ENCODE measurements at places on chromosomes 12 and 14.

DNA sequence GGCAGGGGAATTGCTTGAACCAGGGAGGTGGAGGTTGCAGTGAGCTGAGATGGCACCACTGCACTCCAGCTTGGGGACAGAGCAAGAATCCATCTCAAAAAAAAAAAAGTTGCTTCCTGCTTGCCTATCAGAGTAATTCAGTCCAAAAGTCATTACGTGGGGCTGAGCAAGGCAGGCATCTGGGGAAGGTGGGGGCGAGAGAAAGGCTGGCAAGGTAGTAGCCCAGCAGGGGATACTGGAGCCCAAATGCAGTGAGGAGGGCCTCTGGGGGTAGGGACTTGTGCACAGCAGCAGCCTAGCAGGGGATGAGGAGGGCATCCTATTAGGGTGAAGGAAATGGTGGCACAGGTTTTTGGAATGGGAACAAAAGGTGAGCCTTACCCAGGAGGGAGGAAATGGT lies 7.1 kb downstream of the ETFRF1 start:
- no peak for DNase-seq

GRCh38 chr14:63759456-63759855 lies 31.6 kb upstream of the SGPP1 start:
- DNase-seq = no peak

DNA sequence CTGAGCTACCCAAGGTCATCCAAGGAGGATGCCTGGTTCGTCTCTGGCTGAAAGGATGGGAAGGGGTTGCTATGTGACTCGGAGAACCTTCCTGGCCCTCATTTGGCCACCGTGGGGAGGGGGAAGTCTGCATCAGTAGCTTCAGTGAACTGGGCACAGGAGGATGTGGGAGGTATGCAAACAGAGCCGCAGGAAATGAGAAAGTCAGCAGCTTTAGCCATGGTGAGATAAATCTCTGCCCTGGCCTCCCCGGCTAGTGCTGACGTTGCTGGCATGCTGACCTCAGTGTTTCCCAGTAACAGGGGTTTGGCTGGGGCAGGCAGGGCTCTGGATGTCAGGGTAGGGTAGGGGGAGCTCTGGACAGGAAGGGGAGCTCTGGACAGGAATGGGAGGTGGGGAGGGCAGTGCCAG lies 2.3 kb upstream of the CEBPE start:
- no peak for DNase-seq

DNA sequence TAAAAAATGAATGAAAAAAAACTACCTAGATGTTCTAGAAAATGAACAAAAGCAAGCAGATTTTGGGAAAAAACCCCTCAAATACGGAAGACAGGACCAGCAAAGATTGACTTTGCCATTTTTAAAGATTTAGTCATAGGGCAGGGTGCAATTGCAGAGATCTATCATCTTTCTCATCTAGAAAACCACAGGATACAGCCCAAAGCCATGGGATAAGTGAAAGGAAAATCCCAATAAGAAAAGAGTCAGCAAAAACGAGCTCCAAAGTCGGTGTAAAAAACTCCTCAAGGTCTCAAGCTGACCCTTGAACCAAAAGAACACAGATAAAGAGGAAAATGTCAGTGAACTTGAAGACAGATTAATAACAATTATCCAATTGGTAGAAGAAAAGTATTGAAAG lies 28.0 kb downstream of the CEP290 start:
- no peak for DNase-seq

DNA sequence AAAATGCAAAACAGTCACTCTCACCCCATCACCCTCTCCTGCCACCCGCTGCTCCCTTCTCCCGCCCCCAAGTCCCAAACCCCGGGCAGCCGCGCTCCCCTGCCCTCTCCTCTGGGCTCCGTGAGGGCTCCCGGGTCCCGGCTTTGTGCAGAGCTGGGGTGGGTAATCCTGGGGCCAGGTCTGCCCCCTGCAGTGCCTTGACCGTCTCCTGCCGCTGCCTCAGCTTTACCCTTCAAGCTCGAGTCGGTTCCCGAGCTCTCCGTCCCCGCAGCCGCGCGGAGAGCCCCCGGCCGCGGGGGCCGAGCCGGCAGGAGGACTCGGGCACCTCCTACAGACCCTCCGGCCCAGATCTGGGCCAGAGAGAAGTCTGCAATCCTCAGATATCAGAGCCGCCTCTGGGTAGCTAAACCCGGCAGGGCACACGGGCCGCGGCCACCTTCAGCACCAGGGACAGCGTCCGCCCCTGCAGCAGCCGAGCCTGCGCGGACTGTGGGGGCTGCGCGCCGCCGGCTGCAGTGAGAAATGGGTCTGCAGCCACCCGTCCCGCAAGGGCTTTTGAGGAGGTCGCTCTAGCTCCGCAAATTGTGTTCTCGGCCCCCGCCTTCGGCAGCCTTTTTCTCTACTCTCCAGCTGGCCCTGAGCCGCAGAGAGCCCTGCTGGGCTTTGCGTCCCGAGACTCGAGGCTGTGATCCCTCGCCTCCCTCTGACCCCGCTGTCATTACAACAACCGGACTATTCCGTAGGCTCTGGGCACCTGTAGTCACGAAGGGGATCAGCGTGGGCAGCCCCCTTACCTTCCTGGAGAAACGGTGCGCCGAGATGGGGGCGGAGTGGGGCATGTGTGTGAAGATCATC lies 1.2 kb downstream of the PRMT8 start:
- DNase-seq = peak; percentile 92

- no peak for DNase-seq
Measured at GRCh38 chr12:41288142-41288811, 100.2 kb downstream of the PDZRN4 start.

- peak; percentile 51 for DNase-seq
Measured at GRCh38 chr12:54378796-54379397, 5.6 kb downstream of the ZNF385A start.

DNA sequence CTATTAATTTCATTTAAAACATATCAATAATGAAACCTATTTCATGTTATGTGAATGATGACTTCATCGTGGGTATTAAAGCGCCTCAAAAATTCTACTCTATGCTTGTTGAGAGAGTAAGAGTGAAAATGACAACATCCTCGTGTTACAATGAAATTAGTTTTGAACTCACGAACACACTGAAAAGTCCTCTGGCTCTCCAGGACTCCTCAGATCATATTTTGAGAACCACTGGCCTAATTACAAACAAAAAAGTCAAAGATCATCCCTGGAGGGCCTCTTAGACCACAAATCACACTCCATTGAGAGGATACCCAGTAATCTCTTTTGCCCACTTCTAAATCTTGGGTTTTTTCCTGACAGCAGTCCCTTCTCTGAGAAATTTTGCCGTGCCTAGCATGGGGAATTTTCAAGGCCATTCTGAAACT lies 19.1 kb downstream of the DAAM1 start:
- DNase-seq = no peak

DNA sequence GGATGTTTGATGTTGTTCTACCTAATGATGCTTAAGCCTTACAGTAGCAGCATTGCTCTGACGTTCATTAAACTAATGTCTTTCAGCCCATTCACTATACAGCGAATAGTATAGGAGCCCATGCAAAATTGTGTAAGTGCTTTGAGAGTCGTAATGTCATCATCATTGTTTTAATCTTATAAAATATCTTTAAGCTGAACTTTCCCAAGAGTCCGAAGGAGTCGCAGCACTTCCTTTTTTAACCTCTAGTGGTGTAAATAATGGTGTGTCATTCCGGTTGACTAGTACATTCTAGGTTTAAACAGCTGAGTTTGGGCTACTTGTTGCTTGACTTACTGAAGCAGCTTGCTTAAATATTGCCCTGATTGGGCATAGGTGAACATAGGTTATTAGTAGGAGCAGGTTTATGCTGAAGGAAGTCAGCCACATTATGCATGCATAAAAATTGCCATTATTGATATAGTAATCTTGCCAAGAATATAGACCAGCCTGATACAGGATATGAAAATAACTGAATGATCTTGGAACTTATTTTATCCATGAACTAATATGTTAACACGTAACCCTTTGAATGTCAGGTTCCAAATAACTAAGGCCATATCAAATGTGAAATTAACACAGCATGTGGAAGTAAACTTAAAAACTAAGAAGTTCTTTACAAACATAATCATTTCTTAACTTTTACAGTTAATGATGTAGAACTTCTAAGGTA lies 2.6 kb downstream of the WNK1 start:
- no peak for DNase-seq

DNA sequence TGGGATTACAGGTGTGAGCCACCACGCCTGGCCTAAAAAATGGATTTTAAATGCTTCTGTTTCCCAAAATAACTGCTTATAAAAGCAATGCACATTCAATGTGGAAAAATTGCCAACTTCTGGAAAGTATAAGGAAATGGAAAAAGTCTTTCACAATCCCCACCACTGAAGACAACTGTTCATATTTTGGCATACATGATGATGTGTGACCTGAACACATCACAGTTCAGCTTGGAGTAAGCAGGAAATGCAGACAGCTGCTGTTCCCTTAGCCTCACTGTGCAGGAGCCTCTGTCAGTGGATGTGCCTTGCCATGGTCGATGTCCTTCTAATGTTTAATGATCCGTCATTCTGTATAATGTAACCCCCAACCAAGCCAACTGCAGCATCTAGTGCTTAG lies 5.2 kb downstream of the MTERF2 start:
- DNase-seq = no peak

GRCh38 chr12:112238441-112238840 lies 113.1 kb downstream of the TRAFD1 start:
- no peak for DNase-seq

- DNase-seq = no peak
Measured at GRCh38 chr12:110010853-110011723, 11.9 kb downstream of the ANKRD13A start.

DNA sequence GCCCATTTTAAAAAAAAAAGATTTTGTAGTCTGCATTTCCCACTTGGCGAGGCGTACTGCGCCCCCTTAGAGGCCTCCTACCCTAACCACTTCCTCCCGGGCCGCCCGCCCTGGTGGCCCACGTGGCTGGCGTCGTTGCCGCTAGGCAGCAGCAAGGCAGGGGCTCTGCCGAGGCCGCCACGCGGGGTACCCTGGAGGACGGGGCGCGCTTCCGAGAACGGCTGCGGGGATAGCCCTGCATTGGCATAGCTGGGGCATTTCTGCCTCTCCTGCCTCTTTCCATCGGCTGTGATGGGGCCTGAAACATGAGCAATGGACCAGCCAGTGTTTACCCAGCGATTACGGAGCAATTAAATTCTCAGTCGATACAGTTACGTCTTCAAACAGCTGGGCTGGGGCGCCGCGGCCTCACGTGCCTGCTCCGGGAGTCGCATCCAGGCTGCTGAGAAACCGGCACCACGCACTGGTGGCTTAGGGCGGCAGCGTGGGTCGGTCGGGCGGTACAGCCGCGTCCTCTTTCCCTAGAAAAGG lies 38.0 kb downstream of the IQSEC3 start:
- DNase-seq = peak; percentile 58

DNA sequence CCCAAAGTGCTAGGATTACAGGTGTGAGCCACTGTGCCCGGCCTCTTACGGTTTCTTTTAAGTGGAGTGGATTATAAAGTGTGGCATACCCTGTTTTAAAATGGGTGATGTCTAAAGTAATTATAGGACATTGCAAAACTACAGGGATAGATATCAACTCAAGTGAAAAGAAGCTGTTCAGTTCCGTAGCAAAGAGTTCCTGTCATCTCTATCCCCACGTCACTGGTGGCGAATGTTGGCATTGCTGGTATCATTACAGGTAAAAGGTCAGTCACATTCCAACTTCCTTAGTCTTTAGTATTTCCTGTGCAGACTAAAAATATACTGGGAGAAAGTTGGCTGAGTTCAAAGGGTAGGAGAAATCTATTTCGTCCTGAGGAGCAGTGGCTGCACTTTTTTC lies 95.6 kb upstream of the SLC38A2 start:
- DNase-seq = no peak

- DNase-seq = no peak
Measured at GRCh38 chr14:22471545-22472121, 117.4 kb downstream of the DAD1 start.

- no peak for DNase-seq
Measured at GRCh38 chr14:92014040-92014439, 25.8 kb downstream of the TRIP11 start.

DNA sequence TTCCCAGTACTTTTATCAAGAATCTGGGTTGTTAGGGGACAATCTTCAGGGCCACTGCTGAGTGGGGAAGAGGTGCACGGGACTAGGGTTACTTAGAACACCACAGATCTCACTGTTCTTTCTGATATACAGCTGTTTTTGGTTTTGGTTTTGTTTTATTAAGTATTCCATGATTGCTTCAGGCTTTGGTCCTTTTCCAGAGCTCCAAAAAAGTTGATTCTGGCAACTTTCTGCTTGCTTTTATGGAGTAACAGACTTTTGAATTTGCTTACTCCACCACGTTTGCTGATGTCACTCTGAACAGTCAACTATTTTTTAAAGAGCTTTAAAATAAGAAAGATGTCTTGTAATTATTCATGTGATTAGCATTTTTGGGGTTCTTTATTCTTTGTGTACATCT lies 368.1 kb upstream of the FOXG1 start:
- no peak for DNase-seq

DNA sequence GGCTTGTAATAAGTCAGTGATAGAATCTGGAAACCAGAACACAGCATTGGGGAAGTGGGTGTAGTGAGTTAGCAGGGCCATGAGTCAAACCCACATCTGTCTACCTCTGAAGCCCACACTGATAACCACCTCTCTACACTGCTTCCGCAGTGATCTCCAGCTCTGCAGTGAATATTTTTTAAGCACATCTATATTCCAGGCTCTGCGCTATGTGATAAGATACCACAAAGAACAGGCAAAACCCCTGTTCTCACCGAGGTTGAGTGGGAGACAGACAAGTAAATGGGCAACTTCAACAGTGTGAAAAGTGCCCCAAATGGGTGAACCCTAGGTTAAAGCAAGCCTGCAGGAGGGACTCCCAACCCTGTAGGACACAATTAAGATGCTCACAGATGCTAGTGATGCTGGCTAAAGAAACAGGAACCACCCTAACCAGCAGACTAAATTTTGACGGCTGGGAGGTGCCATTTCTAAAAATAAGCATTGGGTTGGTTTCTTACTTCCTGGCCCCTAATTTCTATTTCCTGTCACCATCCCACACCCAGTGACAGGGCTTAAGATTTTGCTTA lies 375.0 kb downstream of the DPF3 start:
- DNase-seq = no peak

DNA sequence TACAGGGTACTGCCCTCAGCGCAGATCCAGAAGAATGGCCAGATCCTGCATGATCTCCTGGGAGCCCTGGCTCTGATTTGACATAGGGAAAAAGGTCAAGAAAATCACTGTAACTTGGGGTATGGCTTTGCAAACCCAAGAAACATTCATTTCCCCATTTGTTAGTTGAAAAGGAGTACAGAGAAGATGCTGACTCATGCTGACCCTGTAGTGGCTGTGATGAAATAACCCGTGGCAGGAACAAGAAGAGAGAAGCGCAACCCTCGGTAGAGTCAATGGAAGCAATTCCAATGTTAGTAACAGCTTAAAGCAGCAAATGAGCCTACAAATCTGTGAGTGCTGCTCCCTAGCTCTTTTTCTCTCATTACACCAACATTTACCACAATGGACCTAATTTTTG lies 281.6 kb upstream of the NPAS3 start:
- no peak for DNase-seq

GRCh38 chr12:15180325-15180724 lies 40.9 kb downstream of the RERG start:
- DNase-seq = no peak

DNA sequence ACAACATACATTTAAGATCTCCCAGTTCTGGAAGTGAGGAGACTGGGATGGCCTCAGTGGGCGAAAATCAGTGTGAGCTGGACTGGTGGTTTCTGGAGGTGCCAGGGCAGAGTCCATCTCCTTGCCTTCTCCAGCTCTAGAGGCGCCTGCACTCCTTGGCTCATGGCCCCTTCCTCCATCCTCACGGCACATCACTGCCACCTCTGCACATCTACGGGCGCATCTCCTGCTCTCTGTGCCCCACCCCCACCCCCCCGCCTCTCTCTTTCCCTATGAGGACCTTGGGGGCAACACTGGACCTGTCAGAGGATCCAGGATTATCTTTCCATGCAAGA lies 62.8 kb upstream of the DIO3 start:
- no peak for DNase-seq
